Stimulated activated CD4-positive, alpha-beta T cell treated with anti-CD3 and anti-CD28 coated beads, Interleukin-1b, Interleukin-23, amount 100 ng/mL, for 1 hour (primary cell): ENCODE measurements at places on chromosomes 2 and 18.

- DNase-seq: no peak
These were observed 18.0 kb downstream of the ZC3H15 start for GRCh38 chr2:186503827-186504606.

GRCh38 chr2:224404796-224405195, 2.9 kb upstream of the FAM124B start:
- no peak for DNase-seq

GRCh38 chr2:41701231-41701630, 346.6 kb upstream of the PKDCC start:
- no peak for DNase-seq

DNA sequence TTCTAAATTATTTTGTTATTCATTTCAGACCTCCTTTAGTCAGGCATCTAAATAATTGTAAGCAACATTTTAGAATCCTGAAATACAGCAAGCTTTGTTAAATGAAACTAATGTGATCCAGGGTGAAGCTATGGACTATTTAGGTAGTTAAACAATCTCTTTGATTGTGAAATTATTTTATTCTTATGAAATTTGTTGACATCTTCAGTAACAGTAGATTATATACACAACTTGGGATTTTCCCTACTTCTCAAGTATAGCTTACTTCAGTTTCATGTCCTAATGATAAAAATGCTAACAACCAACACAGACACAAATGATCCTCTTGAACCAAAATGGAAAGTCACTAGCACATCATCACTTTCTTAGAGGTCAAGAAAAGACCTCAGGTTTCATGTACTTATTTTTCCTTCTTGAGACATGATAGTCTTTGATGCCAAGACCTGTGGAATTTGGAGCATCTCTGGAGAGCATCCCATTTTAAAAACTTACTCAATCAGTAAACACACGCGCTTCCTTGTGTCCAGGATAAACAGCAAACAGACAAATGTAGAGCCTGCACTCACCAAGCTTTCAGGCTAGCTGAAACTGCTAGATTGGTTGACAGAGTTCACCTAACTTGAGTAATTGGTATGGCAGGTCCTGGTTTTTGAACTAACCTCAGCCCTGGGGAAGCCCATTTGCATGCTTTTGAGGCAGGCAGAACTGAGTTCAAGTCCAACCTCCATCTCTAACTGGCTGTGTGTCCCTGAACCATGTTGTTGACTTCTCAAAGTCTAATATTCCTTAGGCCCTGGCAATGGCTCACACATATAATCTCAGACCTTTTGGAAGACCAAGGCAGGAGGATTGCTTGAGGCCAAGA, 47.8 kb downstream of the KCTD18 start:
- DNase-seq: no peak

DNA sequence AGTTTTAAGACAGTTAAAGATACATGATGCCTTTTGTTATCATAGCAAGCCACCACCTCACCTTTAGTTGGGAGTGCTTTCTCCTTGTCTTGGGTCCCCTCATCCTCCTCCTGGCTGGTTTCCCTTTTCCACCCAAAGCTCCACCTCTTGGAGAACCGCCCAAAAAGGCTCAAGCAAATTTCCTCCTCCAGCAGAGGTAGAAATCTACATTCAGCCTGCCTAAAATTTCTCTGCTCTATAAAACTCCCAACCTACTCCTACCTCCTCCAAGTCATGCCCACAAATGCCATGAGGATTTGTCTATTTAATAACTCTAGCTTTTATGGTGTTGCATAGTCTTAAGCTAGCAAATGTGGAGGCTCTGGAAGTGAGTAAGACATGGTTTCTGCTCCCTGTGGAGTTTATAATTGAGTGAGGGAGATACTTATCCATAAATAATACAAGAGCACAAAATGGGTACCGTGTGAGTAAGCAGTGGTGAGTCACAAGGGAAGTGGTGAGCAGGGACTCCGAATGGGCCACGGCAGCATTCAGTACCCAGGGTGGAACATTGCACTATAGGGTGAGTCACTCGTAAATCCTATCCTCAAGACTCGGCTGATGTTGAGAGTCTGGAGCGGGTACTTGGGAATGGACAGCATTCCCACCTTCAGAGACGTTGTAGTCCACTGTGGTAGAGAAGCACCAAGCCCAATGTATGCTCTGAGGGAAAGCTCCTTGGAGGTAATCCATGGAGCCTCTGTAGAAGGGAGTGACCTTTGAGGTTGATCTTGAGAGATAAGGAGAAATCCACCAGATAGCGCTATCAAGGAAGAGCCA, 146.3 kb downstream of the RTN4 start:
- peak; percentile 16 for DNase-seq

DNA sequence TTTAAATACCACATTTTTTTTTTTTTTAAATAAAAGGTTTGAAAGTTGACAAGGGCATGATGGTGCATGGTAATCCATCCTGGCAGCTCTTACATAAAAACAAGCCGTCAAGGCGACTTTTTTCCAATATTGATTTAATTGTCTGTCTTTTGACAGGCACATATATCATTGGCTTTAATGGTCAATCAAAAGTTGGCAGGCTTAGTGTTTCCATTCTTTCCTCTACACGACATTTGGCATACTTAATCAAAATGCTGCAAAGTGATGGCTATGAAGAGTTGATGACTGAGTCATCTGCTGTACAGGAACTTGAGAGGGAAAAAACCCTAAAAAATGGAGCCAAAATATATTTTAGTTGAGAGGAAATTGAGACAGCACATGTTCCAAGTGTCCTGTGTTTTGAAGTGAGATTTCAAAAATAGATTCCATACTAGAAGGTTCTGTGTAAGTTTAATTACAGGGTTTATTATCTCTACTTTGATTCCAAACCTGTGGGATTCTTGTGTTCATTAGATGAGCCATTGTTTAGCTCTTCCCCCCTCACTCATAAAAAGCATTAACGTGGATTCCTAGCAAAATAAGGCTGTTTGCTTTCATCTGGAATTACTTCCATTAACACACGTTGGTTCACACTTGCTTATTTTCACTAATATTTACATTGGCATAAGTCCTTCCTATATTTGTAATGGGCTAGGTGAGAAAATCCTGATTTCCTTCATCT, 3.2 kb downstream of the TSHZ1 start:
- no peak for DNase-seq

GRCh38 chr2:65388051-65388531, 44.3 kb downstream of the SPRED2 start:
- DNase-seq: no peak

DNA sequence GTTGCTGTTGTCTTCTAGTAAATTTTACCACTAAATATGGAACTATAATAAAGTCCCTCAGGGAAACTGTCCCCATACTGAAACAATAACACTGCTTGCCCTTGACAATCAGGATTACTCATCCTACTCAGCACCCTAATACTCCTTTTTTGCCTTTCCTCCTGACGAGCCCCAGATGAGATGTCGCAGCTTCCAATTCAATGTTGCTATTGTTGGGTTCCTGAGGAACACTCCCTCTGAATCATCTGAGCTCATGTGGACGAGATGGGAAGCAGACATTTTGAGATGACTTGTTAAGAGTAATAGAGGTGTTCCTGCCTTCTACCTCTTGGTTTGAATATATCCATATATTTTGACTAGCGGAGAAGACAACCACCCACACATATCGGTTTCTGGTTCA, 187.8 kb upstream of the FAM98A start:
- DNase-seq: no peak

DNA sequence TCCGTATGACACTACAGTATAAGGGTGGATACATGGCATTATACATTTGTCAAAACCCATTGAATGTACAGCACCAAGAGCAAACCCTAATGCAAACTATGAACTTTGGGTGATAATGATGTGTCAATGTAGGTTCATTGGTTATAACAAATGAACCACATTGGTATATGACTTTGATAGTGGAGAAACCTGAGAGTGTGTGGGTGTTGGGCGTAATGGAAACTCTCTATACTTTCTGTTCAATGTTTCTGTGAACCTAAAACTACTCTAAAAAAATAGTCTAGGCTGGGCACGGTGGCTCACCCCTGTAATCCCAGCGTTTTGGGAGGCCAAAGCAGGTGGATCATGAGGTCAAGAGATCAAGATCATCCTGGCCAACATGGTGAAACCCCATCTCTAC, 6.5 kb upstream of the ACTG2 start:
- DNase-seq: no peak
